ENCODE measurements at places on chromosomes 12 and 14.

DNA sequence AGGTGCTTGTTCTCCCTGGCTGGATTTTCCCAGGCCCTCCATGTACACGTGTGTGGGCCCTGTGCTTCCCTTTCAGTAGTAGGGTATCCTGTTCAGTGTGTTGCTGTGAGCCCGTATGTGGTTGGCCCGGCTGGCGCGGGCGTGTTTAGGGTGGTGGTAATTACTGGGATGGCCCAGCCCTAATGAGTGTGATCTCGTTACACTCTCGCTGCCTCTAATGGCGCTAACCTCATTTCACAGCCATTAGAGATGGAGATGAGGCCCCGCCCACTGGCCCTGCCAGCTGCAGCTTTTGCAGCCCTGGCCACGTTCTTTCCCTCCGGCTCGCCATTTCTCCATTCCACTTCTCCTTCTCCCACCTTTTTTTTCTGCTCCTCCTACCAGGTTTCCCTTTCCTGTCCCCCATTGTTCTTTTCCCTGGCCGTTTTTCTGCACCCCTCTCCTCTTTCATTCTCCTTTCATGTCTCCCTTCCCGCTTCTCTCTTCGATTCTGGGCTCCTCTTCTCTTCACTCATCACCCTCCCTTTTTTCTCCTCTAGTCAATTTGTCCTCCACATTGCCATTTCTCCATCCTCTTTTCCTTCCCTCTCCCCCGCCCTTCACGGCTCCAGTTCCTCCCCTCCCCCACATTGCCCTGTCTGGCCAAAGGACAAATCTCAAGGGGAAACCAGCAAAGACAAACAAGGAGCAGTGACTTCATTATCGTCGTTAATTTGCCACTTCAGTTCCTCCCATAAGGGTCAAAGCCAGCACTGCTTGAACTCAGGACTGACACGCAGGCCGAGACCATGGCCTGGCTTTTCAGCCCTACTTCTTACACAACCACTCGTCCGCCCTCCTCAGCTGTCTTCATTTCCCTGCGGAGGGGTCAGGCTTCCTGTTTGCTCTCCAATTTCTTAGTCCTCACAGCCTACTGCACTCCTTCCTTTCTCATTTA, 6.8 kb downstream of the ZFHX2 start:
- peaks cover 22% of the 10 kb centered on the region for H3K4me1 ChIP-seq
- H3K27me3 ChIP-seq, result no peaks in the 10 kb centered on the region
- DNase-seq, result peak; percentile 86
- peaks cover 12% of the 10 kb centered on the region for H3K36me3 ChIP-seq
- peak overlapping the region; percentile 57 for H3K4me3 ChIP-seq
- no peak overlapping the region for H3K27ac ChIP-seq

DNA sequence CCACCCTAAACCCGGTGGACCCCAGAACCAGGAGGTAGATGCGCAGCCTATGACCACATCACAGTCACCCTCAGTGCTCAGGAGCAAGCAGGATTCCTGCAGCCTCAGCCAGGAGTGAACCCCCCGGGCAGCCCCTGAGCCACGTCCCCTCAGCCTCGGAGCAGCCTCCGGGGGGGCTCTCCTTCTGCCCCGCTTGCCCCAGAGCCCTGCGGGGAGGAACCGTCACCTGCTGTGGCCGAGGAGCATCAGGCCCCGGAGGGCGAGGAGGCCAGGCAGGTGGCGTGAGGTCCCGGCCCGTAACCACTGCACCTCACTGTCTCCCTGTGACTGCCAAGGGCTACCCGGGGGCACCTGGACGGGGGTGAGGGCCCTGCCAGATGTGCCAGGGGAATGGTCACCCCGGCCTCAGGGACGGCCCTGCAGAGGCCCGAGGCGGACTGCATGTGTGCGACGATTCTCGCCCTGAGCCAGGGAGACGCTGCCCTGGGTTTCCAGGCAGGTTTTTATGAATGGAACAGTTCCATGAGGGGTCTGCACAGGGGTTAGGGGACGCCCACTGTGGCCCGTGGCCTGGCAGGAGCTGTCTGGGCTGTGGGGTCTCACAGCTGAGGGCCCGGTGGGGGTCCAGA, 58.6 kb downstream of the FBRSL1 start:
- peaks cover 77% of the 10 kb centered on the region for H3K27me3 ChIP-seq
- no peak for DNase-seq
- H3K4me3 ChIP-seq, result no peak overlapping the region
- H3K27ac ChIP-seq, result no peak overlapping the region

DNA sequence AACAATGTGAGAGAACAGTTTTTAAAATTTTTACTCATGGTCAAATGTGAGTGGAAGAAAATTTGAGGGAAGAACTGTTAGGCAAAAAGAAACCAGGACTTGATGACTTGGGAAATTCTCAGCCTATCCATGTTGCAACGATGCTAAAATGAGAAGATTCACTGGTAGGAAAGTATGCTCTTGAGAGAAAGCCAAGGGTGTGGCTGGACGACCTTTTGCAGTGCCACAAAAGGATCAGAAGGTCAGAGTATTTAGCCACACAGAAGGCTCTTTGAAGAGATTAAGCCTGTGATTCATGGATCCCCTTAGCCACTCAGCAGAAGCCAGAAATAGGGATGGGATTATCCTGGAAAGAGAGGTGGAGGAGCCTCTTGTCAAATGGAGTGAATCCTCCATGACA, 336.8 kb downstream of the LRIG3 start:
- H3K27ac ChIP-seq, result no peak overlapping the region
- no peak overlapping the region for H3K4me3 ChIP-seq
- no peaks in the 10 kb centered on the region for H3K36me3 ChIP-seq
- no peaks in the 10 kb centered on the region for H3K4me1 ChIP-seq
- no peaks in the 10 kb centered on the region for H3K27me3 ChIP-seq

- H3K27ac ChIP-seq, result no peak overlapping the region
- DNase-seq, result no peak
- no peaks in the 10 kb centered on the region for H3K36me3 ChIP-seq
- no peak overlapping the region for H3K4me3 ChIP-seq
Measured at GRCh38 chr12:41424651-41425050, 236.5 kb downstream of the PDZRN4 start.

DNA sequence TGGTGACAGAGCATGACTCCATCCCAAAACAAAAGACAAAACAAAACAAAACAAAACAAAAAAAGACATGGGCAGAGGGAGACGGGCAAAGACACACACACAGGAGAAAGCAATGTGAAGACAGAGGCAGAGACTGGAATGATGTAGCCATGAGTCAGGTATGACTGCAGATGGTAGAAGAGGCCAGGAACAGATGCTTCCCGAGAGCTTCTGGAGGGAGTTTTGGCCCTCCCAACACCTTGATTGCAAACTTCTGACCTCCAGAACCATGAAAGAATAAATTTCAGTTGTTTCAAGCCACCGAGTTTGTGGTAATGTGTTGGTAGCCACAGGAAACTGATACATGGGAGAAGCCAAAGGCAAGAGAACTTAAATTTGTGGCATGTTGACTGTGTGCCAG, 27.1 kb downstream of the VWF start:
- H3K27ac ChIP-seq, result no peak overlapping the region
- no peak overlapping the region for H3K4me3 ChIP-seq
- DNase-seq, result no peak
- peaks cover 3% of the 10 kb centered on the region for H3K4me1 ChIP-seq
- H3K27me3 ChIP-seq, result peaks cover 7% of the 10 kb centered on the region

All from WTC11 (cell line).